ENCODE measurements at places on chromosomes 1 and 21.

GRCh38 chr1:166297993-166298392 is 131.2 kb upstream of the FAM78B start:
- no peak for DNase-seq

- DNase-seq = peak; percentile 9
Measured at GRCh38 chr1:78650114-78650660, 556 bp downstream of the IFI44 start.

GRCh38 chr1:223223091-223223995 is 80.3 kb upstream of the TLR5 start:
- DNase-seq = no peak

DNA sequence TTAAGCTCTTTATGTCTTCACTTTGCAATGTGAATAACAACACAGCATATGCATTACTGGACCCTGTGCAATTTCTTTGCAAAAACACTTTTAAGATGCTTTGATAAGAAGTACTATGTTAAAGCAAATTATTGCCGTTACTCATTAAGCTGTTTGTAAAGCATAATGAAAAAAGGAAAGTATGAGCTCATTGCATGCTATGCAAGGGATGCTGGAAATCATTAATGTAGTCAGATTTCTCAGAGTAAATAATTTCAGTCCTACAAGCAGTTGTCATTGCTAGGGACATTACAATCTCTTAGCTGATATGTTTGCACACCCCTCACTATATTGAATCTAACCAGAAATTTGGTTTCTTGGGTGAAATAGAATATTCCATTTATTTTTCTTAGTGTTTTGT is 982.5 kb upstream of the ADGRL2 start:
- no peak for DNase-seq

DNA sequence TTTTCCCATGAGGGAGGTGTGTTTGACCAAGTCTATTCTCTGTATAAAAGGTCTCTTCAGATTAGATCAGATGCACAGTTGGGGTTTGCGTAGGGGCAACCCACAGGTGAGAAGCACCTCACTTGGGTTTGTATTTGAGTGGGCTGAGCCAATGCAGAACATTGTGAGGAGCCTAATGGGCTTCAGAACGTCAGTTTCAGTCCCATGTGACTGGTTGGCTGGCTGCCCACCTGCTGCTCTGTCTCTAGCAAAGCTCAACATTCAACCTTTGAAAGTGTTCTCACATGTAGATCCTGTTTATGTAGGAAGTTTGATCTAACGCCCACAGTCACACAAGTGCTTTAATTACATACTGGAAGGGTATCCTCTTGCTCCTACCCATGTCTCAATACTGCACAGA is 105.5 kb downstream of the FASLG start:
- DNase-seq = no peak

DNA sequence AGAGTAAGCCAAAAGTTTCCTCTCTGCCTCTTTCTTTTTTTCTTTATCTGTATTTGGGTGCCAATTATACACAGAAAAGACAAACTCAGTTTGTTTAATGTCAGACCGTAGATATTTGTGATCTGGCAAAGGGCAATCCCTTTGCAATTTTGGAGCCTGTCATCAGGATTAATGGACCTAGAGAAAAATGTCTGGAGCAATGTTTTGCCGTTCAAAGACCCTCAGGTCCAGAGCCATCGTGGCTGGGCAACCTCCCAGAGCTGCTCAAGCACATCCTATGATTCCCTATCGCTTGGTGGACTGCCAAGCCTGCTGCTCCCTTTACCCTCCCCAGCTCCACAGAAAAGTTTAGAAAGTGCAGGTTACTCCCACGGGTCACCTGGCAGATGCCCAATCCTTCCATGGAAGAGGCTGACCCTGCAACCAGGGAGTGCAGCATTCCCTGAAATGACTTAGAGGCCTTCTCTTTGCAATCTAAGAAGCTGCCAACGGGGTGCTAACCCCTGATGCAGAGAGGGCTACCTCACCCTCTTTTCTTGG is 112.5 kb upstream of the NGF start:
- no peak for DNase-seq

- DNase-seq = no peak
Measured at GRCh38 chr1:211472724-211473123, 19.2 kb downstream of the RD3 start.

- no peak for DNase-seq
Measured at GRCh38 chr1:53134961-53135734, 7.3 kb downstream of the SLC1A7 start.

- peak; percentile 23 for DNase-seq
Measured at GRCh38 chr1:26359981-26360806, 6.3 kb upstream of the CRYBG2 start.

GRCh38 chr1:1937061-1937460 is 18.0 kb upstream of the TMEM52 start:
- DNase-seq = no peak

All from activated CD4-positive, alpha-beta T cell treated with anti-CD3 and anti-CD28 coated beads, Interleukin-10, Interleukin-2, amounts not matched to agents 100 ng/mL and 50 ng/mL, durations not matched to agents 16 hours and 8 hours (primary cell).